ENCODE measurements at places on chromosomes 3 and 15.

GRCh38 chr15:90099868-90100831 lies 2.1 kb downstream of the IDH2 start:
- no peak for DNase-seq

GRCh38 chr15:81914734-81915256 lies 131.0 kb downstream of the MEX3B start:
- no peak for DNase-seq

- no peak for DNase-seq
Measured at GRCh38 chr3:480070-480469, 283.5 kb downstream of the CHL1 start.

GRCh38 chr15:50933341-50933740 lies 24.9 kb downstream of the AP4E1 start:
- DNase-seq: no peak

DNA sequence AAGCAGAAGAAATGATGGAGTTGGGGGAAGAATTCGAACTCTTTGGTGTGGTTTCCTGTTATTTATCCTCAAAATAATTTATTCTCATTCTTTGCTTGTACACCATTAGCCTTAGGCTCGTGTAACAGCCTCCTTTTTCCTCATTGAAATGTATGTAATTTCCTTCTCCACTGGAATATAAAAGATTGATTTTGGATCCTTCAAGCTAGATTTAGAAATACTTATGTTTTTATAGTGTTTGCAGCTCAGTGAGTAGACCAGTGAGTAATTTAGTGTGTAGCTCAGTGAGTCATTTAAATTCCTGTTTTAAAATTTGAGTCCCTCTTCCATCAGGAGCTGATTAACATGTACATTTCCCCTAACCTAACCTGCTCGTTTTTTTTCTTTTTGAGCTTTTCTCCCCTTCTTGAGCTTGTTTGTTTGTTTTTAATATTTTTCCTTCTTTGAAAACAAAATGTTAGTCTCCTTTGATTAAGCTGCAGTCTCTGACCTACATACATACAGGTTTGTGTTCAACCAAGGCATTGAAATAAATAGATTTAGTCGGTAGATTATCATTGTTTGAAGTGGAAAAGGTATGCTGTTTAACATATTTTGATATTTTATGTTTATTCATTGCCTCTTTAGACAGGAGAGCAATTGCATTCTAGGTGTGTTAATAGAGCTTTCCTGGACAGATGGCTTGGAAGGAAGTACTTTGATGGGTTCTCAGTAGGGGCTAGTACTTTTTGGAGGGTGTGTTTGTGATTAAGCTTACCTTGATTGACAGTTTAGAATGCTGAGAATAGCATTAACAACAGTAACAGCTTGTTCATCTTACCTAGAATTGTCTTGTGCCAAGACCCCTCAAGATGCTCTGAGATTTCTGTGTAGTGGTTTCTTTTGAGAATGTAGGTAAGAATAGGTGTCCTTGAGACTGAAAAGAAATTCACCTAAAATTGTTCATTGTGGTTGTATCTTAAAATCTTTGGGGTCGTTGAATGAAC lies 5.9 kb downstream of the USP3 start:
- DNase-seq: peak; percentile 32

- DNase-seq: peak; percentile 30
Measured at GRCh38 chr3:79018671-79019136, 749.1 kb downstream of the ROBO1 start.

DNA sequence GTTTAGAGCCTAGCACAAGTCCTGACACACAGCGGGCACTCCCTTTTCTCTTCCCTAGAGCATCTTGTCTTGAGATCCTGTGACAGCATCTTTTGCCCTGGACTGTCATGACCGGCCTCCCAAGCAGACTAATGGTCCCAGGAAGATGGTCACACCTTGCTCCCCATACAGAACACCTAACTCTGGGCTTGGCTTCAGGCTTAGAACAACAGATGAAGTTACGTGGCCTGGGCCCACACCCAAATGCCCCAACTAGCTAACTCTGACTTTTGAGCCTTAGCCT lies 781 bp upstream of the IP6K1 start:
- DNase-seq: no peak

Data from RCC 7860 (cell line).